ENCODE measurements at places on chromosomes 6 and 20. TPM values are rescaled to one million over a fixed set of nuclear protein-coding genes. Genes with fewer than 3 reads are reported as not detected.

- DNase-seq = peak; percentile 23
- no peak overlapping the region for H3K27ac ChIP-seq
- no peaks in the 10 kb centered on the region for H3K27me3 ChIP-seq
- H3K36me3 ChIP-seq = no peaks in the 10 kb centered on the region
- H3K4me3 ChIP-seq = no peak overlapping the region
Measured at GRCh38 chr6:151488226-151488625, 5.6 kb upstream of the CCDC170 start.

The BEND3 gene
- 0.52 TPM for polyA plus RNA-seq

The EYS gene
- polyA plus RNA-seq = not detected

GRCh38 chr6:68967549-68968300, 332.6 kb downstream of the ADGRB3 start:
- no peak overlapping the region for H3K27ac ChIP-seq
- H3K4me3 ChIP-seq = no peak overlapping the region
- peak; percentile 49 for DNase-seq
- H3K27me3 ChIP-seq = no peaks in the 10 kb centered on the region
- H3K4me1 ChIP-seq = peaks cover 9% of the 10 kb centered on the region
- H3K36me3 ChIP-seq = no peaks in the 10 kb centered on the region

The NMBR gene
- not detected for polyA plus RNA-seq

DNA sequence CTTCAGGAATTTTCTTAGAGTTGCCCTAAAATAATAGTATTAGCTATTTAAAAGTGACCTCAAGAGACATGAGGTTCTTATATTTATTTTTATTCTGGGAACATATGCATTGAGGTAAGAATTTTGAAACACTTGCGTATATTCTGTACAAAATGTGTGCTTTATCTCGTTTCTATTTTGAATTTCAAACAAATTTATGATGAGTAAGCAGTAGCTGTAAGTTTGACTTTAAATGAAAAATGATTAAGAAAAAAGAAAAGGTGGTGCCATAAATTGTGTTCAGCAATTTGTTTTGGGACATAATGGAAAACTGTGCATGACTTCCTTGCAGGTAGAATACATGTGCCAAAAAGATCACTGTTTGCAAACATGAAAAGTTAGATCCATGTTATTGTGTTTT, 433.1 kb upstream of the PLCB4 start:
- no peak for DNase-seq
- no peaks in the 10 kb centered on the region for H3K4me1 ChIP-seq

DNA sequence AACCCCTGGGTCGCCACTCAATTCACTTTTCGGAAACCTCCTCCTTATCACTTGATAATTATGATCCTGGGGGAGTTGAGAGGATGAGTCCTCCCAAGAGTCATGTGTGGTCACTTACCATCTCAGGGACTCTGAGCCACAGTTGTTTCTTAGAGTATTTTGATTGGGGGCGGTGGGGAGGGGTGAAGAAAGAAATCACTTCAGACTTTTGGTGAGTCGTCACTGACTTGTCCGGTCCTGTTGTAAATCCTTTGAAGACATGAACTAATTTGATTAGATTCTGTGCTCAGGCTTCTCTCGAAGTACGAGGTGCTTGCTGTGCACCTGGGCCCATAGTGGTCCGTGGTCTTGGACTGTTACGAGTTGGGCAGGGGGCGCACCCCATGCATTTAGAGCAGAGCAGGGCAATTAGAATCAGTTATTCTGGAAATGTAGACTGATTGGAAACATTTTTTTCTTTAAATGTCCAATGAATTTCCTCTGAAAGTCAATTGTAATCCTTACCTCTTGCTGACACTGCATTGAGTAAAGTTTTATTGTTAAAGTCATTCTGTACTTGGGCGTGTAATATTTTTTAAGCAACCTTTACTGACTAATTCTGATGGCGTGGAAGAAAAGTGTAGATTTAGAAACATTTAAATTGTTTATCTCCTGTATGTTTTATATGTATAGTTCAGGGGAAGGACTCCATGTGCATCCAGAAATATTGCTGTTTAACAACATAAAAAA, 173.4 kb downstream of the SLC16A10 start:
- peaks cover 22% of the 10 kb centered on the region for H3K4me1 ChIP-seq

The MCHR2 gene
- not detected for polyA plus RNA-seq

The CCN5 gene
- not detected for polyA plus RNA-seq

DNA sequence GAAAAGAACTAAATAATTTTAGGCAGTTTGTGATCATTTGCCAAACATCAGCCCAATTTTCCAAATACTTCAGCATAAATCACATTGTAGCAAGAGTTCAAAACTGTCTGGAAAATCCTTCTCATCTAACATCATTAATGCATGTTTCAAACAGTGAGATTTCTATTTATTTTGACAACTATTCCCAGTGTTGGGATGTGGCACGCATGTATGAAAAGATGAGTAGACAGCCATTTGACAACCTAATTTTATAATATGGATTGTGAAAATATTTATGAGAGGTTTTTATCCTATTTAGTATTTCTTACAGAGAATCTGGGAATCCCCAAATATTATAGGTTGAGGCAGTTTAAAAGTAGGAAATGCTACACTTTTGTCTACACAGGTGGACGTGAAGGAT, 357.6 kb upstream of the ARID1B start:
- no peak for DNase-seq
- H3K27me3 ChIP-seq = no peaks in the 10 kb centered on the region
- no peaks in the 10 kb centered on the region for H3K36me3 ChIP-seq
- no peaks in the 10 kb centered on the region for H3K4me1 ChIP-seq

The CAGE1 gene
- not detected for polyA plus RNA-seq

The ATAT1 gene
- polyA plus RNA-seq = 0.68 TPM

- H3K27me3 ChIP-seq = no peaks in the 10 kb centered on the region
- H3K27ac ChIP-seq = peak overlapping the region; percentile 66
- H3K36me3 ChIP-seq = no peaks in the 10 kb centered on the region
- peak; percentile 93 for DNase-seq
- peaks cover 27% of the 10 kb centered on the region for H3K4me1 ChIP-seq
- peak overlapping the region; percentile 8 for H3K4me3 ChIP-seq
Measured at GRCh38 chr6:161374971-161375873, 101.4 kb upstream of the AGPAT4 start.

The GPR63 gene
- polyA plus RNA-seq = not detected
